ENCODE measurements at places on chromosomes 16 and 17. TPM values are rescaled to one million over a fixed set of nuclear protein-coding genes. Genes with fewer than 3 reads are reported as not detected.

KRTAP4-6 gene
- total RNA-seq: not detected

GRCh38 chr16:57358527-57359095 lies at the start of gene CCL22:
TSS of gene CCL22 (plus strand) at chr16:57358783. CDS start at chr16:57358817, 34 bp downstream.
- DNase-seq: no peak

DNA sequence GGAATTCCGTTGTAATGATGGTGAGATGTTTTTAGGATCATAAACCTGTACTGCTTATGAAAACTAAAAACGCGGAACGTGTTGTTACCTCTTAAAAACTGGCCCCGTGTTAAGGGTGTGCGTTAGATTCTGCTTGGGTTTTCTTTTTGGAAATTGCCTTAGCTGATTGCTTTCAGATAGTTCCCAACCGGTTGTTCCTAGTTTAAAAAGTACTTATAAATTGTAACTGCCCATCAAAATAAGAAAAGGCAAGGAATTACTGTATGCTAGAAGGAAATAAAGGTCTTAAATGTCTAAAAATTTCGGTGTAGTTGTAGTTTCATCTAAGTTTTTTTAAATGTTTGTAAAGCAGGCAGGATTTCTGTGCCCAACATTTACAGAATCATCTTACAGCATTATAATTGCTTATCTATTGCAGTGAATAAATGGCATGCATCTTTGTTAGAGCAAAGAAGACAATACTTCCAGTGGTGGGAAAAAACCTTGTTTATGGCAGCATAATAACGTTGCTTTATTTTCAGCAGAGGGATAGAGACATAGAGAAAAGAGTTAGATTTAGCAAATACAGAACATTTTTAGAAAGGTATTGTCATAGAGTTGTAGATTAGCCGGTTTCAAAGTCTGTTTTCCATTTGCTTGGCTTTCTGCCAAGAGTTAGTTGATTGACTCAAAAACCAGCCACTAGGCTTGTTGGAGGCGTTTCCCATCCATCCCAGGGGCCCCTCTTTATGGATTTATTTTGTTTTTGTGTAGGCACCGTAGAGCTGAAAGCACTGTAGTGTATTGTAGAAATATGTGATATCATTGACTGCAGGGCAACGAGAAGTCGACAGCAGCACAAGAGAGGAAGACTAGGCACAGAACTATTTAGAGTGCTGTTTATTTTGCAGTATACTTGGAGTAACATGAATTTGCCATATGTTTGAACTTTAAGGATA lies 1.7 kb downstream of the PPM1D start:
- DNase-seq: peak; percentile 49

DNA sequence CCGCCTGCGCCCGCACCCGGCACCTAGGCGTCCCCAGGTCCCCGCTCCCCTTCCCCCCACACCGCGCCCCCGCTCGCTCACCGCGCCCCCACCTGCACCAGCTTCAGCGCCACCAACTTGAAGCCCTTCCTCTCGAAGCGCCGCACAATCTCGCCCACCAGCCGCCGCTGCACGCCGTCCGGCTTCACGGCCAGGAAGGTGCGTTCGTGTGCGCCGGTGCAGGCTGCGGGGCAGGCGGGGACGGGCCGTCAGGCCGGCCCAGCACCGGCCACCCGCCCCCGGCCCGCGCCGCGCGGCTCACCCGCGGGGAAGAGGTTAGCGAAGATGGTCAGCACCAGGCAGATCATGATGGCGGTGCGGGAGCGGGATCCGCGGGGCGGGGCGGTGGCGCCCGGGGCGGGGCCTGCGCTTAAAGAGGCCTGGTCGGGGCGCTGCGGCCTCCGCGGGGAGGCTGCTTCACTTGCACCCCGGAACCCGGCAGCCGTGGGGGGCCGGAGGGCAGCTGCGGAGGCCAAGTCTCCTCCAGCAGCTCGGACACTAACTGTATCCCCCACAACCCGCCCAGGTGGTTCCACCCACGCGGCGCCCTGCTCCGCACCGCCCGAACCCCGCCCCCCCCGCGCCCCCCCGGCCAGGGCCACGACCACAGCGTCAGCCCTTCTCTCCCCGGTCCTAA lies at the start of gene NME3:
NME3 (minus strand) TSS at position 356 of the 676 bp plus-strand sequence; CDS start at position 347, 9 bp downstream.
- DNase-seq: peak; percentile 67

Measured in naive thymus-derived CD4-positive, alpha-beta T cell (primary cell).